AG20443 (cell line): ENCODE measurements at places on chromosomes 16 and 17.

- no peak for DNase-seq
These were observed 37.7 kb upstream of the NUFIP2 start for GRCh38 chr17:29331708-29332085.

GRCh38 chr16:9195287-9195686 is 103.8 kb downstream of the HAPSTR1 start:
- no peak for DNase-seq

DNA sequence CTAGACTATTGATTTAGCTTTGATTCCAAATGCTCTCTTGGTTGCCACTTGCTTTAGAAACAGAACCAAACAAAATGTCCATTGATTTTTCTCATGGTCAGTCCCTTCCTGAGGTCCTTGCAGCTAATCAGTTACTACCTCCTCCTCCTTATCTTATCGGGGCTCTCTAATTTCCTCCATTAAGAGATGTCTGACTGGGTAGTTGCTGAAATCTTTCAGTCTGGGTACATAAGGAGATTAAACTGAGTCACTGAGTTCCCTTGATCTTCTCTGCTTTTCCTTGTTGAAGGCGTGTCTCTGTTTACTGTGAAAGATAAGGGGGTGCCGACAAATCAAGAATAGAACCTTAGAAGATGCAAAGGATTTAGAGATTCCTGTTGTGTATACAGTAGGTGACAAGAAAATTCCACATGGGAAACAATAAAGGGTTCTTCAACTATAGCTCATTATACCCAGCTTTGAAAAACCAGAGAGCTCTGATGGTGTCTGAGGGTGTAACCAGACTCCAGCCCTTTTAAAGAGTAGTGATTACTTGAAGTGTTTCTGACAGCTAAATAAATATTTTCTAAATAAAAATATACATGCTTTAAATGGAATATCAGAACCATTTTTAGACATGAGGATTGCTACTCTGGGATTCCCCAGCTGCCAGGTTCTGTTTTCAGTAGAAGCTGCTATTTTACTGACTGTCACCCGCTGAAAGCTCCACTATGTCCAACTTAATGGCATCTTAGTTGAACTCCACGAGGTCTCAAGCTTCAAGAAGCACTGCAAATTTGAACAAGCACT is 791.3 kb upstream of the SOX9 start:
- no peak for DNase-seq

DNA sequence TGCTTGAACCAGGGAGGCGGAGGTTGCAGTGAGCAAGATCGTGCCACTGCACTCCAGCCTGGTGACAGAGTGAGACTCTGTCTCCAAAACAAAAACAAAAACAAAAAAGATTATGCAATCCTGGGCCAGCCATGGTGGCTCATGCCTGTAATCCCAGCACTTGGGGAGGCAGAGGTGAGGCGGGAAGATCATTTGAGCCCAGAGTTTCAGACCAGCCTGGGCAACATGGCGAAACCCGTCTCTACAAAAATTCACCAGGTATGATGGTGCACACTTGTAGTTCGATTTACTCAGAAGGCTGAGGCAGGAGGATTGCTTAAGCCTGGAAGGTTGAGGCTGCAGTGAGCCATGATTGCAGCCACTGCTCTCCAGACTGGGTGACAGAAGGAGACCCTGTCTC is 109.6 kb downstream of the PPM1E start:
- DNase-seq = no peak

DNA sequence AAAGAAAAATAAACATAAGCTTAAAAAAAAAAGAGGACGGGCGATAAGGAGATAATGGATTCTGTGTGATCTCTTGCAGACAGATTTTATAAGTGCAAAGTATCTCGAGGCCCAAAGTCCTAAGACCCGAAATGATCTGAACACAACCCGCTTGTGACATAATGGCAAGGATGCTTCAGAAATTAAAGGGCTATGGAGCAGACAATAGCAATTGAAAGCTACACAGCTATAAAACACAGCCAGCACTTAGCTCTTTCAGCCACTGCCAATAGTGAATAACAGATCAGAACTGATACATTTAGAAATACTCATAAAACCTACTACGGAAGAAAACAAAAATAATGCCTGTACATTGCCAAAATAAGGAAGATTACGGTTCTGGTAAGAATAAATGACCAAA is 117.5 kb downstream of the ZFHX3 start:
- DNase-seq = no peak

DNA sequence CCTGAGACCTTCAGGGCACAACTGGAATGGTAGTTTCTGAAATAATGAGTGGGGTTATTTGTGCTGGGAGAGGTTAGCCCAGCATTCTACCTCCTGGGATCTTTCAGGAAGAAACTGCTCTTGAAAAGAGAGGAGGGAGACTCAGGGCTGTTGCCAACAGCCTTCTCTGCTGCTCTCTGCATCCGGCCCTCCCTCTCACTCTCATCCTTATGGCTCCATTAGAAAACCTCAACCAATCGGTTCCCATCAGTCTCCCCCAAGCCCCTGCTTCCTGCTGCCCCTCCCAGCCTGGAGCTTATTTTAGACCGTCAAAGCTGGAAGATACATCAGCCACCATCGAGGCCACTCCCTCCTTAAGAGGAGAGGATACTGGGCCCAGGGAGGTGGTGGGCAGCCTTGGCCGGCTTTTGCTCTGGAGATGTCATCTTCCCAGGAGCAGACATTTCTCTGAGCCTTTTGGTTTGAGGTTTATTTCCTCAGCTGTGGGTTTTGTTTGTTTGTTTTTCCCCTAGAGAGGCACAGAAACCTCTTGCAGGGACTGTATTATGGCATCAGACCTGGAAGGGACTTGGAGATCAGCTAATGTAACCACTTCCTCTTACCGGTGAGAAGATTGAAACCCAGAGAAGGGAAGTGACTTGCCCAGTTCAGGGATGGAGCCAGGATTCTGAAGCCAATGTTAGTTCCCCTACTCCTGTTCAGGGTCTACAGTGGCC is 2.7 kb downstream of the MPRIP start:
- DNase-seq = no peak
